H4 (cell line): ENCODE measurements at places on chromosomes 5 and 9. TPM values are rescaled to one million over a fixed set of nuclear protein-coding genes. Genes with fewer than 3 reads are reported as not detected.

DNA sequence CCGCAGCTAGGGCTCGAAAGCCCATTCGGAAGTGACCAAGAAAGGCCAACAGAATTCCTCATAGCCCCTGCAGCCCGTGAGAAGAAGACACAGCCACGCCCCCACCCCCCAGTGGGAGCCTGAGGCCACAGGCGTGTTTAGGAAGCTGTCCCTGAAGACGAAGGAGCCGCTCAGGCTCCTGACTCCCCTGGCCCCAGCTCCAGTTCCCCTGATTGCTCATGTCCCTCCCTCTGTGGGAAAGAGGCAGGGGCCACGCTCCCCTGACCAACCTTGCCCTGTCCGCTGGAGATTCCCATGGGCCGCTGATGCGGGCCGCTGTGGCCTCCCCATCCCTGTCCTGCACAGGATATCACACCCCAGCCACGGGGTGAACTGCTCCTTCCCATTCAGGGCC, 13.6 kb downstream of the ROPN1L start:
- DNase-seq = no peak

The CARD9 gene
- total RNA-seq = 0.17 and 0.18 TPM in 2 replicates

The SPATA6L gene
- total RNA-seq = not detected in 2 replicates

The PCDHGB7 gene
- 0.58 and 1.4 TPM in 2 replicates for total RNA-seq

The ENTPD2 gene
- not detected in 2 replicates for total RNA-seq

The CTSV gene
- total RNA-seq = 10.3 and 10.7 TPM in 2 replicates

- no peak for DNase-seq
Observed at GRCh38 chr5:126561908-126562307, 33.1 kb downstream of the ALDH7A1 start.

The CTXN3 gene
- total RNA-seq = not detected in 2 replicates

- peak; percentile 40 for DNase-seq
Observed at GRCh38 chr5:149038336-149039080, 24.4 kb downstream of the SH3TC2 start.

The GALNT12 gene
- 3.1 and 3.6 TPM in 2 replicates for total RNA-seq

The OTULINL gene
- 1.1 and 1.2 TPM in 2 replicates for total RNA-seq

GRCh38 chr5:6450319-6450833, 1.7 kb downstream of the UBE2QL1 start:
- DNase-seq = no peak
